Right cardiac atrium (tissue), 5 donors: ENCODE measurements at places on chromosomes 2 and 18. TPM values are rescaled to one million over a fixed set of nuclear protein-coding genes. Genes with fewer than 3 reads are reported as not detected.

Gene PLCL1
- 45.0 TPM for total RNA-seq

Gene DOK6
- 12.4 TPM for total RNA-seq

Gene CNGA3
- total RNA-seq = not detected

Gene LGALSL
- total RNA-seq = 16.1 TPM

Gene VPS4B
- 27.9 TPM for total RNA-seq

Gene MERTK
- total RNA-seq = 11.4 TPM

Gene RGPD3
- total RNA-seq = not detected

Gene RTP5
- total RNA-seq = not detected

Gene SDC1
- 0.15 TPM for total RNA-seq

Gene MYO7B
- 0.56 TPM for total RNA-seq

Gene KIAA2012
- not detected for total RNA-seq

Gene GLI2
- total RNA-seq = 2.8 TPM

Gene LCT
- not detected for total RNA-seq

Gene SPEG
- 157 TPM for total RNA-seq

Gene CDH7
- total RNA-seq = 0.20 TPM

Gene TMEM200C
- 6.5 TPM for total RNA-seq

Gene ZSWIM2
- not detected for total RNA-seq

Gene GALNT5
- total RNA-seq = 0.97 TPM

Gene PIEZO2
- total RNA-seq = 0.54 TPM
